ENCODE measurements at places on chromosomes 3 and 15. TPM values are rescaled to one million over a fixed set of nuclear protein-coding genes. Genes with fewer than 3 reads are reported as not detected.

The OXTR gene
- 3.6 TPM for total RNA-seq

GRCh38 chr15:29268706-29269484 lies 727 bp downstream of the NSMCE3 start:
- peak; percentile 37 for DNase-seq

GRCh38 chr3:133627789-133628188 lies 34.0 kb downstream of the TOPBP1 start:
- DNase-seq: no peak

GRCh38 chr3:140347151-140347550 lies 330.7 kb upstream of the TRIM42 start:
- no peak for DNase-seq

The RHOV gene
- total RNA-seq: not detected

The GPR62 gene
- under 0.01 TPM for total RNA-seq

DNA sequence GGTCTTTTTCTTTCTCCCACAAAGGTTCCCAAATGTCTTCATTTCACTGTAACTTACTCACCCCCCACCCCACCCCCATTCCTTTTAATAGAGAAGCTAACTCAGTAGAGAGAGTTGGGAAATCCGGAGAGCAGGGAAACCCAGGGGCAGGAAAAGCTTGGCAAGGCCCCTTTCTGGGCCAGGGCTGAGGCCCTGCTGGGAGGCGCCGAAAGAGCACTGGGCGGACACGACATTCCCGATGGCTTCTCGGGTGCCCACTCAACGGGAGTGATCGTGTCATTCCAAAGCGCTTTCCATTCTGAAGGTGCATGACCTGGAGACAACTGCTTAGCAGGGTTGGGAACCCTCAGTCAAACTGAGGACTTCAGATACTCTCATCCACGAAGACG lies 1.6 kb upstream of the DALRD3 start:
- DNase-seq: no peak

The CCNDBP1 gene
- total RNA-seq: 78.4 TPM

DNA sequence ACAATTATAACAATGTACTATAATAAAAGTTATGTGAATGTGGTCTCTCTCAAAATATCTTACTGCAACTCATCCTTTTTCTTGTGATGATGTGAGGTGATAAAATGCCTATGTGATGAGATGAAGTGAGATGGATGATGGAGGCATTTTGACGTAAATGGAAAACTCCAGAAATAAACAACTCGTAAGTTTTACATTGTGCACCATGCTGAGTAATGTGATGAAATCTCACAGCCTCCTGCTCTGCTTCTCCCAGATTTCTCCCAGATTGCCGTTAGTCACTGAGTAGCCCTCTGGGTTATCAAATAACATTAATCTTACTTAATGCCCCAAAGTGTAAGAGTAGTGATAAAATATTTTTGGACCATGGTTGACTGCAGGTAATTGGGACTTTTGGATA lies 64.8 kb upstream of the SLCO2A1 start:
- DNase-seq: peak; percentile 73

GRCh38 chr3:181712553-181713279 lies 991 bp downstream of the SOX2 start:
- peak; percentile 76 for DNase-seq

The CHRNB4 gene
- total RNA-seq: not detected

DNA sequence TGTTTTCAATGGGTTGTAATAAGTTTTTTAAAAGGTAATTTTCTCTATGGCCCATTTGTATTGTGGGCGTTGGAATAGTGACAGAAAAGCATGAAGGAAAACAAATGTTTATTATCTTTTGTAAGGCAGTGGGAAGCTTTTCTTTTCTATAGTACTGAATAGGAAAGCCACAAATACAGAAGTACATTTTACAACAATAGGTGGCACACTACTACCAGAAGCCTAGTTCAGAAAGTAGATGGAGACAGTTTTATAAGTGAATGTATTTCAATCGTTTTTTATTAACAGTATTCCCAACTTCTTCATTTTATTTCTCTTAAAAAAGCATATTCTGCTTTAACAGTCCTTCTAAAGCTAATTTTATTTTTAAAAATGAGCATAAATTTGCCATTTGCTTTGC lies 296.7 kb downstream of the PTPRG start:
- peak; percentile 42 for DNase-seq

DNA sequence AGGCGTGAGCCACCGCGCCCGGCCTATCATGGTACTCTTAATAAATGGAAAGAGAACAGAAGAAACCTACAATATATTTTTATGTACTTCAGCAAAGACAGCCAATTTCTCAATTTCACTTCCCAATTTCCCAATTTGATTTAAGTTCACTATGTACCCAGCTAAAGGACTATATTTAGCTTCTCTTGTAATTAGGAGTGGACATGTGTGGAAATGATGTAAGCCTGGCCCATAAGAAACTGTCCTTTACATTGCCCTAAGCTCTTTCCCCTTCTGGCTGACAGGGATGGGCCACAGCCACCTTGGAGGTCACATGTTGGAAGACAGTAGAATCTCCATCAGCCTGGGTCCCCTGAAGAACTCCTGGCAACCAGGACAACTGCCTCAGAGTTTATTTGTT lies 6.2 kb downstream of the TMEM39A start:
- peak; percentile 3 for DNase-seq

DNA sequence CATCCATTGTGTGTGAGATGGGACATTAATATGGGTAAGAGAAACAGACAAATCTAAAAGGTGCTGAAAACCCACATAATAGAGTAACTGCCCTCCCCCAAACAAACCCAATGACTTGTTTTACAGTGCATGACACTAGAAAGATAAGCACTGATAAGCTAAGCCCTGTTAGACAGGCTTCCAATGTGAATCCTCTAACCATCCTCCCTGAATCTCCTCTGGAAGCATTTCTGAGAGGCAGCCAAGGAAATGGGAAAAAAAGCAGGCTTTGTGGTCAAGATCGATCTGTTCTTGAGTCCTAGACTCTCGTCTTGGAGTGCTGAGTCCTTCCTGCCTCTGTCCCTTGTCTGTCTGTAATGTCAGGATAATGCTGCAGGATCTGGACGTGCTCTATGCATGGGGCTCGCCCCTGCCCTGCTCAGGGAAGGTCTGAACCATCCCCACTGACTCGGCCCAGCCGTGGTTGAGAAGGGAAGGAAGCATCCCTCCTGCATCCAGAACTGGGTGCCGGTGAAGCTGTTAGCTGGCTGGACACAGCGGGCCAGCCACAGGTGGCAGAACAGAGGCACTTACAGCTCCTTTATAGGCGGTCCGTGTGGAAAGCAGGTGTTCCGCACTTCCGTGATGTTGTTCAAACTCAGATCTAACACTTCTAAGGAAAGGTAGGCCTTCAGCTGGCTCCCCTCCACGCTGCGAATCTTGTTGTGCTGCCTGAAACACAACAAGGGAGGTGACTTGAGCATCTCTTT lies 84.1 kb downstream of the LRIG1 start:
- peak; percentile 78 for DNase-seq

- no peak for DNase-seq
These were observed 140.7 kb downstream of the MINAR1 start for GRCh38 chr15:79572691-79573404.

The IL5RA gene
- not detected for total RNA-seq

The LMCD1 gene
- 40.1 TPM for total RNA-seq

DNA sequence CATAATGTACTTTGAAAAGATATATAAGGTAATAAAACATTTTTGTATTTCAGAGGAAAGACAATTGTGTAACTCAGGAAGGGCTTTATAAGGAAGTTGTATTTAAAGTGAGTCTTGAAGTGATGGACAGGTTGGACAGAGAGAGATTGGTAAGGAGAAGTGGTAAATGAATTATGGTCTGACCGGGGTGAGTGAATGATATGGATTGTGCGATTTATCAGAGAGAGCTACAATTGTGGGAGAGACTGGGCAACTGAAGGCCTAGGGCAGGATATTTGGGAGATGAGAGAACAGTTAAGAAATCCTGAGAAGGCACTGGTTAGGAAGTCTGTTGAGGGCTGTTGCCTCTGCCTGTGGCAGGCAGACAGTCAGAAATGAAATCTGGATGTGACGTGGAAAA lies 14.8 kb downstream of the IL1RAP start:
- DNase-seq: no peak

The AQP9 gene
- not detected for total RNA-seq

DNA sequence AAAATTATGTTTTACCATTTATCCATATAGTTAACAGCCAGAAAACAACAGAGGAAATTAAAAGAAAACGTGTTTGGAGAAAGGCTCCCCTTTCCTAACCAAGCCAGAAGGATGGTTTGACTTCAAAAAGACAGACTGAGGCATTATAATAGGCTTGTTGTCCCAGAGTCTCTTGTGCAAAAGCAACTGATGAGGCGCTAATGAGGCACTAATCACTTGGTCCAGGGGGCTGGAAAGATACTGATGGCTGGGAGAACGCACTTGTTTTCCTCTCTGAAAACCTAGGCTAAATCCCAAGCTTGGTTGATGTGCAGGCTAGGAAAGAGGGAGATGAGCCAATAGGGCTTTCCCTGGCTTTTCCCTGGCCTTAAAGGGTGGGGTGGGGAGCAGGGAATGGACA lies 389.6 kb downstream of the NTRK3 start:
- DNase-seq: no peak

DNA sequence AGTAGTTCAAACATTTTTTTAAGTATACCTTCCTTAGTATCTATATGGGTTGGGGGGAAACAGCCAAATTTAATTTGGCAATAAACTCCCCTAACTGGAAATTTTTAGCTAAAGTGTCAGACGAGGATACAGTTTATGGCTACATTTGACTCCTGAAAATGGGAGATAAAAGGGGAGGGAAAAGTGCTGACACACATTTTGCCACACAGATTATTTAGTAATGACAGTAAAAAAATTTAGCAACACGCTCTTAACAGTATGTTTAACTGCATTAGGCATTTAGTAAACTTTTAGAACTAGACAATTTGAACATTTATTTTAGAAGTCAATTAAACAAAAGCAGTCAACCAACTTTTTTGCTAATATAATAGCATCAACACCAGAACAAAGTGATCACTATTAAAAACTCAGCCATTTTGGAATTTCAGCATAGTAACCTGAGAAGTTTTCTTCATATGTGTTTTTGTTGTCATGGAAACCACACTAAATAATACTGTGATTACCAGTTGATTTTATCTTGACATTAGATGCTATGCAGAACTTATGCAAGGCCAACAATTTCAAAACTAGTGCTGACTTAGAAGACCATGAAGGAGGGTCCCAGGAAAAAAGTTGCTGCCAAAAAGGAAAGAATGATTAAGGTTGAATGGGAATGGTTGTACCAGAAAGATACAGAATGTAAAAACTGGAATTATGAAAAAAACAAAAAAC lies 47.0 kb upstream of the TFG start:
- DNase-seq: peak; percentile 6

The NRROS gene
- total RNA-seq: under 0.01 TPM

GRCh38 chr3:105490045-105490444 lies 123.3 kb downstream of the ALCAM start:
- DNase-seq: no peak

DNA sequence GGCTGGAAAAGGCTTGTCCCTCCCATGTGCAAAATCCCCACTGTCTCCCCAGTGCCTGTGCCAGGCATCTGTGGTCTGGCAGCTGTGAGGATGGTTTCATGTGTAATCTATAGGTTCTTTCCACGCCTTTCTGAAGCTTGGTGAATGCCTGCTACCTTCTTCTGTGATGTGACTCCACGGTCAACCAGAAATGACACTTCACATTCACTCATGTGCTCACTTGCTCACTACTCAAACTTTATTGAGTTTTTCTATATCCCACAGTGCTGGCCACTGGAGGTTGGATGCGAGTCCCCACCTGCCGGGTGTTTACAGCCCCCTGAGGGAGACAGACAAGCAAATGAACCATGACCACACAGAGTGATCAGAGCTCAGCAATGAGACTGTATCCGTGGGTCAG lies 27.9 kb upstream of the TLE3 start:
- DNase-seq: no peak

The IFT122 gene
- 16.9 TPM for total RNA-seq

GRCh38 chr3:95711789-95712188 lies 1102.6 kb upstream of the EPHA6 start:
- no peak for DNase-seq

DNA sequence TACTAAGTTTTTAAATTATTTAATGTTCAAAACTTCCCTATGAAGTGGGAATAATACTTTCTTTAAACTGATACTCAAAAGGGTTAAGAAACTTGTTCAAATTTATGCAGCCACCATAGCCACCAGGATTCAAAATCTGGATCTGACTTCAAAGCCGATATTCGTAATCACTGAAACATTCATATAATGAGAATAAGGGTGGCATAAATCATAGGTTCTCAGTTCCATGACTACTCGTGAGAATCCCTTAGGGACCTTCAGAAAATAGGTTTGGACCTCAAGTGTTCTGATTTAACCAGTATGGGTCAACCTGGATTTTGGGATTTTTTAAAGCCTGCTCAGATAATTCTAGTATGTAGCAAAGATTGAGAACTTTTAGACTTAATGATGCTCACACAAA lies 160.6 kb downstream of the RBMS3 start:
- DNase-seq: no peak

DNA sequence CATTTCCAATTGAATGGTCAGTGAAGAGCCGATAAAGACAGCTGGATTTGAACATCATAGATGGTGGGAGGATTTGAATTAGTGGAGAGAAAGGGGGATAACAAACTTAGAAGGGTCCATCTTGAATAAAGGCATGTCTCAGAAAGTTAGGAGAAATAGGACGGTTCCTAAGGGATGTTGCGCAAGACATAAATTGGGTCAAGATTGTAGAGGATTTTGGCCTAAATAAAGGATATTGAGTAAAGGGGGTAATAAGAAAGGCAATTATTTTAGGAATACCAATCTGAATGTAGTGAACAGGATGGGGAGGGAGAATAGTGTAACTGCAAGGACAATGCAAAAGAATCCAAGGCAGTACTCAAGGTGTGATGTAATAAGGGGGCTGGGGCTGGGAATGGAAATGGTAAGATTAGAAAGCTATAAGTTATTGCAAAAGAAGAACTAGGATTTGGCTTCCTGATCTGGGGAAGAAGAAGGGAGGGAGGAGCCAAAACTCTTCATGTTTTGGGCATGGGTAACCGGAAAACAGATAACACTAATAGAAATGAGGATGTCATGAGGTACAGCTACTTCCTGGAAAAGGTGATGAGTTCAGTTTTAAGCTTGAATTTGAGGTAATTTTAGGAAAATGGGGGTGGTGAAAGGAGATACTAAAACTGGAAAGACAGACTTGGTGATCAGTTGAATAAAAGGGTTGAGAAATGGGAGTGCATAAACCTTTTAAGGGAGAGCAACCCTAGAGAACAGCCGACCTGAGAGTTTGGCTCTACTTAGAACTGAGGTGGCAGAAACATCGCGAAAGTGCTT lies 17.3 kb upstream of the TRPC1 start:
- DNase-seq: no peak

DNA sequence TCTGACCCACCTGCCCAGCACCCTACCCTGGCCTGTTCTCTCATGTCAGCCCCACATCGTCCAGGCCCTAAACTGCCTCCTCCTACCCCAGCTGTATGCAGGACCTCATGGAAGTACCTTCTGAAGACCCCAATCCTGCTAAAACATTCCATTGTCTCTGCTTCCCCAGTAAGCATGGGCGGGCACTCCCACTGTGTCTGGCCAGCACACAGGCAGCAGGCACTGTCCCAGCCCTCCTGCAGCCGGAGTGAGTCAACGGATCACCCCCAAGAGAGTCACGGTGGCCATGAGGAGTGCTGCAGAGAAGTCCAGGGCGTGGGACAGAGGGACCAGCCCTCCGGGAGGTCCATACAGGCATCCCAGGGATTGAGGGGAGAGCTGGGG lies 36.4 kb upstream of the SLCO2A1 start:
- DNase-seq: no peak

The TLR9 gene
- total RNA-seq: under 0.01 TPM

- peak; percentile 76 for DNase-seq
These were observed 9.1 kb upstream of the SEC11A start for GRCh38 chr15:84725001-84725491.

The SMCO1 gene
- total RNA-seq: not detected
